ENCODE measurements at places on chromosomes 6 and 20.
A peak's percentile ranks its signal among the peaks of the same experiment; 100 is the strongest.

GRCh38 chr6:16711546-16712254, 49.6 kb downstream of the ATXN1 start:
- no peak for DNase-seq

- no peak for DNase-seq
Observed at GRCh38 chr20:44579313-44580081, 2.9 kb upstream of the PKIG start.

GRCh38 chr6:137106183-137106582, 61.4 kb upstream of the IL20RA start:
- no peak for DNase-seq

DNA sequence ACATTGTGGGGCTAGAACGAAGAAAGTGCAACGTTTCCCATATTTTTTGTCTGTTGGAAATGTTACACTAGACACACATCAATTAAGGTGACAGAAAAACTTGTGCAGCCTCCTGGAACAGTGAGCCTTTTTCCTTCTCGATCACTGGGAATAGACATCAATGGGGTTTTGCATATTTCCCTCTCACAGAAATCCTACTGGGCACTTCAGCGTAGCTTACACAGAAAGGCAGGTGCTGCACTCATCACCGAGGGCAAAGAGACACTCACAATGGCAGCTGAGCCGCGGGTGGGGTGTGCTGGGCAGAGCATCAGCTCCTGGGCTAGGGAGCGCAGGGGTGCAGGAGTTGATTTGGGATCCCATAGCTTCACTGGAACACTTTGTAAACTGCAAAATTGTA, 64.5 kb downstream of the THBS2 start:
- no peak for DNase-seq

DNA sequence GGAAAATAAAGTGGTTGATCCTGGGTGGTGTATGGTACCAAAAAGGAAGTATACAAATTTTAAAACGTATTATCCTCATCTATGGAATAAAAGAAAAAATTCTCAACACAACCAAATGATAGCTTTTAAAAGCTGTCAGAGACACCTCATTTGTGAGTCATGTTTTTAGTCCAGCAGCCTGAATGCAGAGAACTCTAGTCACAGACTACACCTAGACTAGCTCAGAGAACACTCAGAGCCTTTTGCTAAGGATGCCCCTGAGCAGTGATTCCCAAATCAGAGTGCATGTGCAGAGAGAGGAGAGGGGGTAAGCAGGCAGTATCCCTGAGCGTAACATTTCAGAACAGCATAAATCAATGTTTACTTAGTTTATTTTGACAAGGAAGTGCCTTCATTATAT, 809.3 kb downstream of the HACE1 start:
- DNase-seq, result no peak

DNA sequence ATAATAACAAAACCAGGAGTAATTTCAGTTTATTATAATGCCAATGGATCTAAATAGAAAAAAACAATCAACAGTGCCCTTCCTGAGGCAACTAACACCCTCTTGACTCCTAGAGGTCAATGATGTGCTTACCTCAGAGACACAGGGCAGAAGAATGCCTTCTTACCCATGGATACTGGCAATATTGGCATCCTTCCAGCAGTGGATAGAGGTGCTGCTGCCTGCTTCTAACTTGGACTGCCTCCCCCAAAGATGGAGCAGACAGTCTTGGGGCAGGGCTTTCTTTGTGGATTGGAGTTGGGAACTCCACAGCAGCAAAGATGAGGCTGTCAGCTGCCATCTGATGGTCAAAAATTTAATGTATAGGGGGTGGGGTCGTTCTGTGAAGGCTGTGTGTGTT, 78.7 kb downstream of the AK9 start:
- DNase-seq, result no peak

- peak; percentile 35 for DNase-seq
Observed at GRCh38 chr20:51766994-51767866, 960 bp downstream of the ATP9A start.

GRCh38 chr20:47456952-47457724, 44.5 kb upstream of the NCOA3 start:
- no peak for DNase-seq

DNA sequence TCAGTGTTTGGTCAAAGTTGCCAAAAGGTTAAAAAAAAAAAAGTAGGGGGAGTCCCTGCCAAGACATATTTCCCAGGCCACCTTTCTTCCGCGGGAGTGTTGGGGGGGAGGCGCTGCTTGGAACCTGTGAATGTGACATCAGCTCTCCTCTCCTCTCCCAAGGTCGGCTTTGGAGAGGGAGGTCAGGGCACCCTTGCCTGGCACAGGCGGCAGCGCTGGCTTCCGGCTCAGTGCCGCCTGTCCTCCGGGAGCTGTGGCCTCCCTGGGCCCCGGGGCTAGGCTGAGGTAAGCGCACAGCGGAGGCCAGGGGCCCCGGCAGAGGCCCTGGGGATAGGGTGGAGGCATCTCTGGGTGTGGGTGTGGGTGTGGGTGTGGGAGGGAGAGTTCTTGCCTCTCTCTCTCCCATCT, 1.9 kb upstream of the EDN1 start:
- no peak for DNase-seq

DNA sequence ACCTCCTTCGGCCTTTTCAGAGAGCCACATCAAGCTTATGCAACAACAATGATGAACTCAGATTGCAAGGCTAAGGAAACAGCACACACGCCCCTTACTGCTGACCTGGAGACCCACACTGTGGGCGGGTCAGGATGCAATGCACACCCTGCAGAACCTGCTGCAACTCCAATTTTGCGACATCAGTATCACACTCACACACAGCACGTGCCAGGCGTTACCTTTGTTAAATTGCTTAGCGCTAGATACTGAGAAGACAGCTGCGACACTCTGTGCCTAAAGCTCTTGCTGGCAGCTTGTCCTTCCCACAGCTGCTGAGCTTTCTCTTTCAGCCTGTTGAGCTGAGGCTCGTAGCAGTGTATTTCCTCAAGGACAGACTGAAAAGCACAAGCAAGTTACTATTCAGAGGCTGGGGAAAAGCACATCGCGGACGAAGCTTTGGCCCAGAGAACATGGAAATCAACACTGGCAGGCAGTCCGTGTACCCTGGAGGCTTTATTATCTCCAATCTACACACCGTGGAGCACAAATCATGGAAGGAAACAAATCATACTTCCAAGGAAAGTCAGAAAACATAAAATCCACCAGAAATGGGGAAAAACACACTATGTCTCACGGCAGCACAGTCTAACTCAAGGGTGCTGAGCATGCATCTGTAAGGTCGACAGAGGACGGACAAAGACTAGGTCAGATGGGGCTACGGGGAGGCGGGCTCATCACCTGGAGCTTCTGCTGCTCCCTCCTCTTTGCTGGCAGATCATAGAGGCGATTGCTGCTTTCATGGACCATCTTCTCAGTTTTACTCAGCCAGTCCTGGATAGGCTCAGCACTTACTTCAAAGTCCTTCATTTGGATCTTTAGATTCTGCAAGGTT, 268.2 kb downstream of the SYNE1 start:
- no peak for DNase-seq

- no peak for DNase-seq
Observed at GRCh38 chr6:139530561-139530960, 156.1 kb upstream of the CITED2 start.

GRCh38 chr6:132190097-132190814, 211.0 kb downstream of the MOXD1 start:
- no peak for DNase-seq

DNA sequence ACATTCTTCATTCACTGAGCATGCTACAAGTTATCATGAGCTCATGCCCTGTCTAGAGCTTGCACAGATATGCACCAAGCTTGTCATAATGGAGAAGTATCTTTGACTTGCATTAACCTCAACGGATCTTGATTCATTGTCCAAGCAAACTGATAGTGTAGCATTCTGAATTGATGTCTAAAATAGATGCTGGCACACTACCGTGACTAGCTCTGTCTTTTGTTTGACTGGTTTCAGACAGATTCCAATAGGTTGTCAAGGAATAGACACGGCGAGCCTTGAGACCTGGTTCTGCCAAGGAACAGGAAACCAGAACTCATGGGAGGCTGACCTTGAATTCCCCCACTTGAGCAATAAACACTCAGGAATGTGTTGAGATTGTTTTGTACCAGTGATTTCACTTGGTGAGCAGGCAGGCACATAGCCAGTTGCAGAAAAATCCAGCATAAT, 1153.1 kb upstream of the GJE1 start:
- DNase-seq, result no peak

- no peak for DNase-seq
Observed at GRCh38 chr6:44575644-44576043, 188.1 kb downstream of the CDC5L start.

- no peak for DNase-seq
Observed at GRCh38 chr6:1091900-1092299, 220.0 kb upstream of the FOXQ1 start.

GRCh38 chr6:128368213-128368944, 152.0 kb downstream of the PTPRK start:
- no peak for DNase-seq

DNA sequence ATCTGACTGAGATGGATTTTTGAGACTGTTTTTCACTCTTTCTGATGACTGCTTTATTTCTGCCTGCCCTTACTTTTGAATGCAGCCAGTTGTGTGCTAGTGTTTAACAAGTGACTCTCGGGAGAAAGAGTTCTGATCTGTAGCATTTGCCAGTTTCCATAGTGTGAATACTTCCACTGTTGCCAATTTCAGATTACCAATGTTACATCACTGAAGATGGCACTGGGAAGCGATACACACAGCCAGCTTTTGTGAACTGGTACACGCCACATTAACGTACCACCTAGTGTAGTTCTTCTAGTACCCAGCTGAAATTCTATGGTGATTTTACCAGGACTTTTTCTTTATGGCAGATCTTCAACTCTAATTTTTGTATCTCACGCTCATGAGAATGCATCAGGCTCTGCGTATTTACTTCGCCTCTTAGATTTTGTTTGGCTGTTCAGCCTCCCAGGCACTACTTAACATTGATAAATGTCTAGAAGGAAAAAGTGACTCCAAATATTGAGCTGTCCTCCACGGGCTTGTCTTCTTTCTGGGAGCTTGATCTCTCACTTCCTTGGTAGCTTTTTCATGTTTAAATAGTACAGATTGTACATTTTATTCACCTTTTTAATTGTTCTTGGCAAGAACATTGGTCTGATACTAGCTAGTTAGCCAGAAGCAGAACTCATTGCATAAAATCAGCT, 521.6 kb upstream of the SOX4 start:
- DNase-seq, result no peak

DNA sequence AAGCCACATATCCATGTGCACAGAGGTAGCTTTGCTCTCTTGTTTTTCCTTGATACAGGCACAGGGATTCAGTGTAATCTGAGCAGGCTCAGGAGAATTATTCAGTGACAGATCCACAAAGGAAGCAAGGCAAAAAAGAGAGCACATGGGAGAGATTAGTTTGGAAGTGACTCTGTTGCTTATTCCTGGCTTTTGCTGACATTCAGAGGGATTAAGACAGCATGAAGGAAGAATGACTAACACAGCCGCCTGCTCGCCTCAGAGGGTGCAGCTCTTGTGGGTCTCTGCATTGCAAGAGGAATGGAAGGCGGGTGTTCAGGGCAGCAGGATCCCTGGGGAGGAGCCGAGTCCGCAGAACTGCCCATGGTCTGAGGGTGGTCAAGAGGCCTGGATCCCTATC, 203.4 kb upstream of the KCNQ5 start:
- DNase-seq, result no peak

DNA sequence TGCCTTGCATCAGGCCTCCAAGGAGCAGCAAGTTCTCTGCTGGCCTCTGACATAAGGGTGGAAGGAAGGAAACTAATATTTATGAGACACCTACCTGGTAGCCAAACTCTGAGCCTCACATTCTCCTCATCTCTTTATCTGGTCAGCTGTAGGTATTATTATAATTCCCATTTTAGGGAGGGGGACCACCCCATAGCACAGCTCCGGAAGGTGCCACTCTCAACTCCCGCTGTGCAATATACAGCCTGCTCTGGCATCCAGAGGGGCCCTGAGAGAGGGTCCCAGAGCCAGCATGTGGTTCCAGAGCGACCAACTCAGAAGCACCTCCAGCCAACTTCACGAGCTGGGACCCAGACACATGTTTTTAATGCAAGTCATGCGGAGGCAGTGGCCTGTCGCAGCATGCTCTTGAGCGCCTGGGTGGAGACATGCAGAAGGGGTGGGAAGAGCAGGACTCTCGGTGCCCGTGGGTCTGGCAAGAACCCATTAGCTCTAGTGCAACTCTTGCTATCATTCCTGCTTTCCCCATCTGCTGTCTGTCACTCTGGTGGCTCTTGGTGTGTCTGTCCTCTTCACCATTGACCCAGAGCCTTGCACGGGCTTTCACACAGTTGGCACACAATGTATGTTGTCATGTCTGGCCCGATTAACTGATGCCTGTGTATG, 15.0 kb upstream of the MYMX start:
- DNase-seq, result no peak

DNA sequence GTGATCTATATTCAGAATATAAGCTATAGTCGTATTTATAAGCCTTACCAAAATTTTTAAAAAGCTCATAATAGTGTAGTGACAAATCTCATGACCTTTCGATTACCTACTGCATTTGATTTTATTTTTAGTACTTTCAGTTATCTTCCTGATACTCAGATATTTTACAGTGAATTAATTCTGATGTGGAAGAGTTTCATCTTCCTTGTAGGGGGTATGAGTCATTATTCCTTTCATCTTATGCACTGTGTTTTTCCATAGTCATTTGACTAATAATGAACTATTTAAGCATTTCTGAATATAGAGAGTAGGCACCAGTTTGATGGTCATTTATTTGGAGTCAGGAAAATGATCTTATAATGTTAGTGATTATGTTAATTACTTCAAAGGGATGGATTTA, 36.4 kb downstream of the HDGFL1 start:
- no peak for DNase-seq

DNA sequence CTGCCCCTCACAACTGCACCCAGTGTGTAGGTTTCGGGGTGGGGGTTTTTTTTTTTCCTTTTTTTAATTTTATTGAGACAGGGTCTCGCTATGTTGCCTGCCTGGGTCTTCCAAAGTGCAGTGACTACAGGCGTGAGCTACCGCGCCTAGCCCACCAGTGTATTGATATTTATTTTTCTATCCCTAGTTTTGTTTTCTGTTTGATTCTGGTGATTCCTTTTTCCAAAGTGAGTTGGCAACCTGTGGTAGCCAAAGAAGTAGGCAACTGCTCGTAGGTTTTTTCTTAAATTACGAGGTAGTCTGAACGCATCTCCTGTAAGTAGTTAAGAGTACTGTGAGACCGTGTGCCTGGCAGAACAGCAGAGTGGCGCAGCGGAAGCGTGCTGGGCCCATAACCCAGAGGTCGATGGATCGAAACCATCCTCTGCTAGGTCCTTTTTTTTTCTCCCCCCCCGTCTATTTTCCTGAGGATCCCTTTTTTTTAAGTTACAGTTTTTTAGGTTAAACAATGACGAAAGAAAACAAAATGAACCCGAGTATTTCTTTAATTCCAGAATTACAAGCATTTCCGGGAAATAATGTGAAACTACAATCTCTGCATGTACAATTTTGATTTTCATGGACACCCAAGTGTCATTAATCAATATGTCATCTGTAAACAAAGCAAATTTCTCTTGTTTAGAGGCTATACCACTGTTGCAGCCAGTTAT, 78.7 kb upstream of the BTN3A2 start:
- DNase-seq, result peak; percentile 43
